ENCODE measurements at places on chromosomes 4 and X.

GRCh38 chrX:41110801-41111625, 25.8 kb downstream of the USP9X start:
- DNase-seq: no peak

GRCh38 chrX:7247346-7247745, 99.4 kb upstream of the PUDP start:
- DNase-seq: no peak

- DNase-seq: no peak
Observed at GRCh38 chrX:69185141-69185540, 19.9 kb upstream of the PJA1 start.

DNA sequence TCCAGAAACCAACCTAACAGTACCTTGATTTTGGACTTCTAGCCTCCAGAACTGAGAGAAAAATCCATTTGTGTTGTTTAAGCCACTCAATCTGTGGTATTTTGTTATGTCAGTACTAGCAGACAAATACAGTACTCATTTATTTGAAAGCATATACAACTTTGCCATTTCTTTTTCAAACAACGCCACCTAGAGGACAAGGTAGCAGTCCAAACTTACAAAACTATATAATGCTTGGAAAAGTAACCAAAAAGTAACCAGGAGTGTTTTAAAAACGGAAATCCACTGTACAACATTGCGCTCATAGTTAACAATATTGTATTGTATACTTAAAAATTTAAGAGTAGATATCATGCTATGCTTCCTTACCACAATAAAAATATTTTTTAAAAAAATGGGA, 37.0 kb upstream of the FGF13 start:
- DNase-seq: peak; percentile 39

DNA sequence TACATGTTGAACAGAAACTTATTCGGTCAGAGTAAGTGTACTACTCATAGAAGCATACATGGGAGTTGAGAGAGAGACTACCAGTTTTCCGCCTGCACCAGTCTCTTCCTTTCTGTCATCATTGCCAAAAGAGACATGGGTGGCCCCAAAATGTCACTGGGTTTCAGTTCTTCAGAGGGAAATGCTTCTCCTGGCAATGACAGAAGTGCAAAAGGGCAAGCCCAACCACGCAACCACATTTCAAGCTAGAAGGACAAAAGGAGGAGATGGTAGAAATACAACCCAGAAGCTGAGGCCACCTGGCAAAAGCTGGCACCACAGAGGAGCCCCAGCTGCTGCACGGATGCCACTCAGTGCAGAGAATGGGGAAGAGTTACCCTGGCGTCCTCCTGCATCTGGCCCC, 320.1 kb downstream of the BCOR start:
- DNase-seq: no peak

DNA sequence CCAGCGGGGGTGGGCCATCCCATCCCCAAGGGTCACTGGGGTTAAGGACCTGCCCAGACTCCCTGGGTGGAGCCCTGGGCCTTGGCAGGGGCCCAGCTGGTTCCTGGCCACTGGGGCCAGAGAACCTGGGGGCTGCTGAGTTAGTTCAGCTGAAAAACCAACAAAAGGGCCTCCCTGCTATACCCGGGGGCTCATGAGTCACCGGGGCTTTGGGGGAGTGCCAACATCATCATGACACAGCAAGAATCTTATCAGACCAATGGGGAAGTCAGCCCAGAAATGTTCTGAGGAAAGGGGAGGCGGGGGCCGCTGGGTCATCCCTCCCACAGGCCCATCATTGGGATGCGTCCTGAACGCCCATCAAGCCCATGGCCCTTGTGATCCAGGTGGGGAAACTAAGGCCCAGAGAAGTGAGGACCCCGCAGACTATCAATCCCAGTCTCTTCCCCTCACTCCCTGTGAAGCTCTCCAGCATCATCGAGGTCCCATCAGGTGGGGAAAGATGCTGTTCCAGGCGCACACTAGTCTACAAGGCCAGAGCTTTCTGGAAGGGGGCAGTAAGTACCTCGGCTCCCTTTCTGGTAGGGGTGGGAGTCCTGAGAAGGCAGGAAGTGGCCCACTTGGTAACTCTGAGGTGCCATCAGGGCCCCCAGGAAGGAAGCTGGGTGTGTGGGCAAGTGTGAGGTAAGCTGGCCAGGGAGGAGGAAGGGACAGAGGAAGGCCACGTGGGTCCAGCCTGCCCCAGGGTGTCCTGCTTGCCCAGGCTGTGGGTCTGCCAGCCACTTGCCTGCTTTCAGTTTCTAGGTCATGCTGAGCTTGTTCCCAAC, 4.5 kb downstream of the G6PD start:
- DNase-seq: peak; percentile 50

- no peak for DNase-seq
Observed at GRCh38 chr4:26468977-26469376, 21.3 kb downstream of the CCKAR start.

- no peak for DNase-seq
Observed at GRCh38 chrX:150934453-150934852, 36.0 kb upstream of the CD99L2 start.

DNA sequence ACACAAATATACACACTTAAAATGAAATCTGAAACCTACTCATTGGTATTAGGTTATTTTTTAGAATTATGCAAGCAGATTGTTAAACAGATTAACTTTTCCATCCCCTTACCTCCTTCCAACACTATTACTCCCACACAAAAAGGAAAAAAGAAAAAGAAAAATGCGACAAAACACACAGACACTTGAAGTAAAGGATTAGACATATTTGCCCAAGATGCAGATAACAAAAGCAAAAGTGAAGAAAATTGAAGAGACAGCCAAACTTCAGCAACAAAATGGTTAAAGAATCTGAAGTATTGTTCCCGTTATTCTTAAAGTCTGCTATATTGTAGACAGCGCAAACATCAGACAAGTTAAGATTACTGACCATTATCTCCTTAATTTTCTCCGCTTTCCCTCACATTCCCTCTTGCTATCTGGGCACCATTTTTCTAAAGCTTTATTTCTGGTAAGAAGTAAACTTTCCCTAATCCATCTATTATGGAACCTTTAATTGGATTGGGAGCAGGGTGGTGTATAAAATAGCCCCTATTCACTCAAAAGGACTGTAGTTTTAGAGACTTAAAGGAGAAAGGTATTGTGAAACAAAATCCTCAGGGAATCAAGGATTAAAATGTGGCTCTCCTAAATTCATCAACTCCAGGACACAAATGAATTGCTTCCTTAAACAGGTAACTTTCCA, 34.7 kb upstream of the MAB21L2 start:
- DNase-seq: no peak

DNA sequence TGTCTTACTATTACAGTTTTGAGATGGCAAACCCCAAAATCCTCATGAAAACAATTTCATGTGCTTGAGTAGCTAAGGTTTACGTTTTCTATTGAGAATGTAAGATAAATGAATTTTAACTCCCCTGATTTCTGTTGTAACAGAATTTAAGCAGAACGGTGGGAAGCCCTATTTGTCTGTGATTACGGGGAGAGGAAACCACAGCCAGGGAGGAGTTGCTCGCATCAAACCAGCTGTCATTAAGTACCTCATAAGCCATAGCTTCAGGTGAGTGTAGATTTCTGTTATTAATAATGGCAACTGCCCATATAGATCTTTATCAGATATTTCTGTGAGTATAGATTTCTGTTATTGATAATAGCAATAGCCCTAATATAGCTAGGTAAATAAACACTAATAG, 44.2 kb upstream of the RHOH start:
- DNase-seq: no peak

DNA sequence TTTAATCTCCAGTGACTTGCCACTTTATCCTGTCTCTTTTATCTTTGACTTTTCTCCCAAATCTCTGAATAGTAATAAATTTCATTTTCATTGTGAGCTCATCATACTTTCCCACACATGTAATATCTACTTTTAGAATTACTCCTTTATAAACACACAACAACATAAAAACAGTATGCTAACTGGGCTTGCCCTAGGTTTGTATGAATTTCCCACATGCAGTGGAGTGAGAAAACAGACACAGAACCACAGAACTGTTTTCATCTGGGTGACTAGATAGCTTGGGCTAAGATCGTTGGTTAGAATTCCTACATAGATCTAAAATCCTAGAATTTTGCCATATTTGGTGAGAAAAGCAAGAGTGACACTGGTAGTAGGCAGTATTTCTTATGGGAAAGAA, 409.5 kb downstream of the SPRY1 start:
- no peak for DNase-seq

DNA sequence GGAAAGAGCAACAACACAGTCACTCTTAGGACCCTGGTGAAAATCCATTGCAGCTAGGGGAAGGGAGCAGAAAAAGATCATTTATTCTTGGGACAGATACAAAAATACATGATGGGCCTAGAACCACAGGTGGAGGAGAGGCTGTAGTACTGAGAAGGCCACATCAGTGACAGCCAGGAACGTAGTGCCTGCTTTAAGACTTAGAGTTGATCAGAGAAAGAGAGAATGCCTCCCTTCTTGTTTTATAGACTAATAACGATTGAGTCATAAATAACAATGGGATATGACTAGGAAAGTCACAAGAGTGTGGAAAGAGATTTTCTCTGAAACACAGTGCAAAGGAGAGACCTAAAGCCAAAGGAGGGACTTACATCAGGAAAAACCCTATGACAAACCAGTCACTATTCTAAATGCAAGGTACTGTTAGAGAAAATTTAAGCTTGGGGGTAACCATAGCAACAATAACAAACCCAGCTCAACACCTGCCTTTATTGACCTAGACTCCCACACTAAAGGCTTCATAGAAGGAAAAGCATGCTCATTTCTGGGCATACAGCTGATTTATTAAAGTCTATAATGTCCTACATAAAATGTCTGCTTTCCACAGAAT, 1015.0 kb upstream of the GRID2 start:
- no peak for DNase-seq

DNA sequence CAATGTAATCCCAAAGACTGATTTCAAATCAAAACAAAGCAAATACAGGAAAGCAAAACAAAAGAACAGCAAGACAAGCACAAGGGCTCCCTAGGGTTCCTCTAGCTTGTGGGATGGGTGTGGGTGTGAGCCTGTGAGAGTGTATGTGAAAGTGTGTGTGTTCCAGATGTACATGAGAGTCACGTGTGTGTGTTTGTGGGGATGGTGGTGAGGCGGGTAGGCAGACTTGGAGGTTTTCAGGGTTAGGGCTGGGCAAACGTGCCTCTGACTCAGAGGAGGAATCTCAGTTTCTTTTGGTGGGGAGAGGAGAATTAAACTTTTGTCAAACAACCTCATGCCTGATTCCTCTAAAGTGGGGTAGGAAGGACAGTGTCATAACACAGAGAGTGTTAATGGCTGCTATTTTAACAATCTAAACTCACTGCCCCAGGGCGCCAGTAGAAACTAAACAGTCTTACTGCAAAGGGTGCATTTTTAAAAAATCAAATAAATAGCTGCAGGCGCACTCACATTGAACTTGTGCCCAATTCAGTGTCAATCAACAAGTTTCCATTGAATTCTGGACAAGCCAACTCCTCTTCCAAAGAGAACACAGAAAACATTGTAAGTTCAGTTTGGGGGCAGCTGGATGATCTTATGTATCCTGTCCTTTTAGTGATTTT, 51.8 kb downstream of the CHRDL1 start:
- no peak for DNase-seq

DNA sequence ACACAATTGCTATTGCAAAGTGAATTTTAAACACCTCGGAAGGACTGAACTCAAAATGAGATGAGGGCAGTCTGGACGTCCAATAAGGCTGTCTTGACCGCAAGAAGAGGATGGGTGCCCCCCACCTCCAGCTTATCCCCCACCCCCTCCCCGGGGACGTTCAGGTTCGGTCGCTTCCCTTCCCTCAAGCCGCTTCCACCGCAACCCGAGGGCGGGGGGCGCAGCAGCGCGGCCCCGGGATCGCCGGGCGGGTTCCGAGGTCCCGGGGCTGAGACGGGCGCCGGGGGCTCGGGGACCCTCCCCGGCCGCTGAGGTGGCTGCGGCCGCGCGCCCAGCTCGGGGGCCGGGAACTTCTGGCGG, 480 bp downstream of the USP46 start:
- no peak for DNase-seq

- DNase-seq: peak; percentile 63
Observed at GRCh38 chrX:110412971-110413726, 54.5 kb downstream of the RTL9 start.

DNA sequence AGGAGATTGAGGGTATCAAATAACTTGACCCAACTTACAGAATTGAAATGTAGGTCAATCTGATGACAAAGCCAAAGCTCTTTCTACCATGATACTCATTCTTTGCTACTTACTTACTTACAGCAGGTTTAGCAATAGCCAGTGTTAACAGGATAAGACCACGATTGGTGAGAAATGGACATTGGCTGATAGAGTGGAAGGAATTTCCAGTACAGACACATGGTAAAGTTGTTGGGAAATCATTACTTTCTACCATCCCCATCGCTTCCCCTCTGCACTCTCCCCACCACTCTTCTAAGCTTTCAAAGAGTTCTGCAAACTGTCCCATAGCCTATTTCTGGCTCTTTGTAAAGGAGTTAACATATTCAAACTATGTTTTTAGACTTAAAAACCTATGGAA, 119.7 kb downstream of the CHRNA9 start:
- no peak for DNase-seq

DNA sequence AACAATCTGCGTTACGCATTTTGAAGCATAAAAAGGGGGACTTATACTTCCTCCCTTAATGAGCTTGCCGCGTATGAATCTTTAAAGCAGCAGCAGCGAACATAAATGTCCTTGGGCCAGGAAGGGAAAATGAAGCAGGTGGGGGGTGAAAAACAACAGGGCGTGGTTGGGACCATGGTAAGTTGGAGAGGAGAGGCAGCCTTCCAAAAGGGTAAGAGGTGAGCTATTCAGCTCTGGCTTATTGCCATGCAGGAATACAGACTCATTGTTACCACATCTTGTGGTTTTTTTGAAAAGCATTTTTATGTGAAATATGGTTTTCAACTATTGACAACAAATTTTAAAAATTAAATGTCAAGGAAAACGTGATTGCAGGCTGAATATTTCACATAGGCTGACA, 710.7 kb upstream of the FAM241A start:
- no peak for DNase-seq

- no peak for DNase-seq
Observed at GRCh38 chr4:186942758-186943377, 219.2 kb upstream of the FAT1 start.

- no peak for DNase-seq
Observed at GRCh38 chr4:175229154-175229553, 311.0 kb downstream of the ADAM29 start.

- no peak for DNase-seq
Observed at GRCh38 chrX:120570011-120570600, 9.3 kb upstream of the CUL4B start.

- no peak for DNase-seq
Observed at GRCh38 chr4:40737879-40738278, 11.9 kb upstream of the NSUN7 start.

GRCh38 chr4:156764846-156765245, 206.8 kb downstream of the PDGFC start:
- no peak for DNase-seq

DNA sequence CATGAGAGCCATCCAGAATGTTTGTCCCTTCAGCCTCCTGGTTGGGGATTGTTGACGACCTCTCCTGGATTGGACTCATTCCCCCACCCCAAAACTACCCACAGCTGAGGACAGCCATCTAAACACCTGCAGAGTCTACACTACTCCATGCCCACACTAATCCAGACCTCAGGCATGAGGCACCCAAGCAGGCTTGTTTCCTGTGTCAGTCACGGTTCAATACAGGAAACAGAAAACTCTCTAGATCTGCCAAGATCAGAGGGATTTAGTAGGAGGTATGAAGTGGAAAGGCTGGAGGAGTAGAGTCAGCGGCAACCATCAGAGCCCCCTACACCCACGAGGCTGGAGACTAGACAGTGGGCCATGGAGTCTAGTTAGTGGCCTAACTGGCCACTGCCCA, 37.7 kb downstream of the HAND2 start:
- no peak for DNase-seq

Measured in RKO (cell line).